ENCODE measurements at places on chromosomes 7 and 10. TPM values are rescaled to one million over a fixed set of nuclear protein-coding genes. Genes with fewer than 3 reads are reported as not detected.

GRCh38 chr7:14583518-14583917 is 319.0 kb downstream of the DGKB start:
- H3K27me3 ChIP-seq = no peaks in the 10 kb centered on the region
- no peak overlapping the region for H3K4me3 ChIP-seq
- H3K27ac ChIP-seq = no peak overlapping the region
- H3K4me1 ChIP-seq = no peaks in the 10 kb centered on the region
- H3K36me3 ChIP-seq = no peaks in the 10 kb centered on the region
- DNase-seq = no peak

- peaks cover 5% of the 10 kb centered on the region for H3K4me1 ChIP-seq
These were observed 3.5 kb downstream of the JAKMIP3 start for GRCh38 chr10:132069122-132069848.

Gene SPDYE9
- not detected for total RNA-seq

- peaks cover 3% of the 10 kb centered on the region for H3K27me3 ChIP-seq
- no peak overlapping the region for H3K27ac ChIP-seq
- DNase-seq = peak; percentile 24
- H3K4me1 ChIP-seq = peaks cover 52% of the 10 kb centered on the region
These were observed 95.7 kb downstream of the RBM20 start for GRCh38 chr10:110739811-110740271.

- H3K4me1 ChIP-seq = peaks cover 10% of the 10 kb centered on the region
- peak overlapping the region; percentile 69 for H3K4me3 ChIP-seq
- no peak for DNase-seq
- H3K27ac ChIP-seq = no peak overlapping the region
- H3K36me3 ChIP-seq = no peaks in the 10 kb centered on the region
These were observed 14.5 kb upstream of the ZNF273 start for GRCh38 chr7:64888561-64888900.

- H3K27ac ChIP-seq = no peak overlapping the region
- no peak for DNase-seq
- peaks cover 33% of the 10 kb centered on the region for H3K4me1 ChIP-seq
These were observed 35.9 kb upstream of the CCSER2 start for GRCh38 chr10:84292502-84292901.

GRCh38 chr7:74312418-74313028 is 23.3 kb downstream of the CLIP2 start:
- DNase-seq = no peak
- H3K27me3 ChIP-seq = peaks cover 2% of the 10 kb centered on the region
- H3K36me3 ChIP-seq = no peaks in the 10 kb centered on the region
- H3K4me1 ChIP-seq = peaks cover 11% of the 10 kb centered on the region
- no peak overlapping the region for H3K4me3 ChIP-seq

GRCh38 chr7:11294218-11294617 is 320.5 kb downstream of the PHF14 start:
- H3K27ac ChIP-seq = no peak overlapping the region
- H3K4me1 ChIP-seq = no peaks in the 10 kb centered on the region
- no peaks in the 10 kb centered on the region for H3K36me3 ChIP-seq

DNA sequence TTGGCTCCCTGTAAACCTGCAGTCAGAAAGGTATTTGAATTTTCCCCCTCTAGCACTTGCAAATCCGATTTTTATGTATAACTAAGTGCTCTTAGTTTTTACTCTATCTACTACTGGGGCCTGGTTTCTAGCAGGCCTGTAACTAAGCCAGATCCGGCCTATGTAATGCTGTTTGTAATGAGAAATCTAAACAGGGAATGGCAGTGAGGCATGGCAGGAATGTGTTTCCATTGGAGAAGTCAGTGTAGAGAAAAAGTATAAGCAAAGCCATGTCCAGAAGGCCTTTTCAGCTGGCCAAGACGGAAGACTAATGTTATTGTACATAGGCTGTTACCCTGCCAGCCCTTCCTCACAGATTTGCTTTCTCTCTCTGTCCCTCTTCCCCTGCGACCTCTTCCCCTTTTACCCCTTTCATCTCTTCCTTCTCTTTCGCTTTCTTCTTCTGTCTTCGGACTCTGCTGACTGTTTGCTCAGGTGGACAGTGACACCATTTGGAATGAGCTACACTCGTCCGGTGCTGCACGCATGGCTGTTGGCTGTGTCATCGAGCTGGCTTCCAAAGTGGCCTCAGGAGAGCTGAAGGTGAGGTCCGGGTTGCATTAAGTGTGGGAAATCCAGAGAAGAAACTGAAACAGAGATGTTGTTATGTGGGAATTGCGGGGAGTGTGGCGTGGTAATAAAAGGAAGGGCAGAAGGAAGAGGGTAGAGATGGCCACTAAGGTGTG is 297.5 kb downstream of the HDAC9 start:
- H3K4me1 ChIP-seq = no peaks in the 10 kb centered on the region
- no peak overlapping the region for H3K4me3 ChIP-seq
- H3K27me3 ChIP-seq = no peaks in the 10 kb centered on the region
- no peak for DNase-seq
- no peak overlapping the region for H3K27ac ChIP-seq

GRCh38 chr10:126283307-126283706 is 105.0 kb downstream of the ADAM12 start:
- DNase-seq = no peak
- H3K4me1 ChIP-seq = no peaks in the 10 kb centered on the region
- no peak overlapping the region for H3K4me3 ChIP-seq
- no peak overlapping the region for H3K27ac ChIP-seq
- H3K27me3 ChIP-seq = no peaks in the 10 kb centered on the region

Gene ECHDC3
- total RNA-seq = 1.1 TPM

DNA sequence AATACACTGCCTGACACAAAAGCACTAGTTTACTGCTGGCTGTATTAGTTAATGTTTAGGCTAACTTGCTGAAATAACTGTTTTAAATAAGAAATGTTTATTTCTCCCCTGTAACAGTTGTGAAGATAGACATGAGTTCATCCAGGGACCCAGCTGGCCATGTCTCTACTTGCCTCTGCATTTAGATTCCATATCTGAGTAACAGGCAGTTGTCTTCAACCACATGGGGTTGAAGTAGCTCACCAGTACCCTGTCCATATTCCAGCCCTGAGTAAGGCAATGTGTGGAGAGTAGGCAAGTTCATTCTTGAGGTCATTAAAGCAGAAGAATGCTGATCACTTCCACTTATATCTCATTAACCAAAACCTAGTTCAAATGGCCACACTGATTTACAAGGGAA is 31.1 kb upstream of the RSBN1L start:
- no peaks in the 10 kb centered on the region for H3K36me3 ChIP-seq
- H3K4me3 ChIP-seq = no peak overlapping the region
- H3K27ac ChIP-seq = no peak overlapping the region
- peaks cover 2% of the 10 kb centered on the region for H3K27me3 ChIP-seq

DNA sequence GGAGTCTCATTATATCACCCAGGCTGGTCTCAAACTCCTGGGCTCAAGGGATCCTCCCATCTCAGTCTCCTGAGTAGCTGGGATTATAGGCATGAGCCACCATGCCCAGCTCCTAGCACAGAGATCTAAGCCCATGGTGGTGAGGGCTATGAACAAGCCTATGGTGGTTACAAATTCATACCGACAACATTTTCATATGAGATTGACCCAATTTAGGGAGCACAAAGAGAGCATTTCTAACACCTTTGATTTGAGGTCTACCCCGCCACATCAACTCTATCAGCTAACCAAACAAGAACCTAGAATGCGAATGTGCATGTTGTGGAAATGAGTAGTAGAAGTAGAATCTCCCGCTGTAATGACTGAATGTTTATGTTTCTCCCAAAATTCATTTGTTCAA is 14.2 kb upstream of the PRF1 start:
- no peak for DNase-seq
- H3K4me1 ChIP-seq = peaks cover 30% of the 10 kb centered on the region
- H3K27me3 ChIP-seq = peaks cover 5% of the 10 kb centered on the region
- no peak overlapping the region for H3K4me3 ChIP-seq
- no peaks in the 10 kb centered on the region for H3K36me3 ChIP-seq
- H3K27ac ChIP-seq = no peak overlapping the region

DNA sequence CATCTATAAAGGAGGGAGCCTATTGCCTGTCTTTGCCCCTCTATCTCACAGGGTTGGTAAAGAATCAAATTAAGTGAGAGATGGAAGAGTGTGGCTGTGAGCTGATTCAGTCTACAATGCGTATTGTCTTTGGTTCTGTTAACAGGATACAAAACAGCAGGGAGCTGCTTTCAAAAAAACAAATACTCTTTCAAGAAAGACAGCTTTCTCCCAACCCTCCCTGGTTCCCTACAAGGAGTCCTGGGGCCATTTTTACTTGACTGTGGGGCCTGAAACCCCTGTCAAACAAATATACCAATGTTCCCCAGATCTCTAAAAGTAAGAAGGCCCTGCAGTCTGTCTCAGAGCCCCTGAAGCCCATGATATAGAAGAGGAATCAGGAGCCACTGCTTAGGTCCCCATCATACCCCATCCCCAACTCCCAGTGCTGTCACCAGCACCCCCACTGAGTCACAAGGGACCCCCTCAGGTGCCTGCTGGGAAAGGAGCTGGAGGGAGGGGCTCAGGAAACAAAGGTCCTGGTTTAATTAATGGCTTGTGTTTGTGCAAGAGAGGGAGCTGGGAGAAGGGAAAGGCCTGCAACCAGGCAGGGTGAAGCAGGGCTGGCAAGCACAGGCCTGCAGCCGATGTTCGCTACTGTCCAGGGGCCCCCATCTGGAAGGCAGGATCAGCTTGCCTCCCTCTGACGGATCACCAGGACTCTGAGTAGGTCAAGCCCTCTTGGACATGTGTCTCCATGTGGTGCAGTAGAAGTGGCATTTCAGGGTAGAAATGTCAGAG is 182.0 kb upstream of the GHITM start:
- no peak overlapping the region for H3K4me3 ChIP-seq
- no peaks in the 10 kb centered on the region for H3K27me3 ChIP-seq
- no peaks in the 10 kb centered on the region for H3K36me3 ChIP-seq
- H3K4me1 ChIP-seq = no peaks in the 10 kb centered on the region
- no peak for DNase-seq

Gene MBL2
- total RNA-seq = not detected

GRCh38 chr10:49008505-49009198 is 69.0 kb upstream of the LRRC18 start:
- H3K27ac ChIP-seq = no peak overlapping the region
- H3K36me3 ChIP-seq = no peaks in the 10 kb centered on the region
- no peak for DNase-seq
- H3K4me3 ChIP-seq = no peak overlapping the region
- H3K27me3 ChIP-seq = no peaks in the 10 kb centered on the region

Gene MBLAC1
- 3.6 TPM for total RNA-seq

Gene CDH23
- total RNA-seq = 4.0 TPM

Gene DNMBP
- 2.9 TPM for total RNA-seq
